ENCODE measurements at places on chromosomes 5 and 9.

- DNase-seq: no peak
Observed at GRCh38 chr5:28967848-28968247, 1929.5 kb upstream of the CDH9 start.

DNA sequence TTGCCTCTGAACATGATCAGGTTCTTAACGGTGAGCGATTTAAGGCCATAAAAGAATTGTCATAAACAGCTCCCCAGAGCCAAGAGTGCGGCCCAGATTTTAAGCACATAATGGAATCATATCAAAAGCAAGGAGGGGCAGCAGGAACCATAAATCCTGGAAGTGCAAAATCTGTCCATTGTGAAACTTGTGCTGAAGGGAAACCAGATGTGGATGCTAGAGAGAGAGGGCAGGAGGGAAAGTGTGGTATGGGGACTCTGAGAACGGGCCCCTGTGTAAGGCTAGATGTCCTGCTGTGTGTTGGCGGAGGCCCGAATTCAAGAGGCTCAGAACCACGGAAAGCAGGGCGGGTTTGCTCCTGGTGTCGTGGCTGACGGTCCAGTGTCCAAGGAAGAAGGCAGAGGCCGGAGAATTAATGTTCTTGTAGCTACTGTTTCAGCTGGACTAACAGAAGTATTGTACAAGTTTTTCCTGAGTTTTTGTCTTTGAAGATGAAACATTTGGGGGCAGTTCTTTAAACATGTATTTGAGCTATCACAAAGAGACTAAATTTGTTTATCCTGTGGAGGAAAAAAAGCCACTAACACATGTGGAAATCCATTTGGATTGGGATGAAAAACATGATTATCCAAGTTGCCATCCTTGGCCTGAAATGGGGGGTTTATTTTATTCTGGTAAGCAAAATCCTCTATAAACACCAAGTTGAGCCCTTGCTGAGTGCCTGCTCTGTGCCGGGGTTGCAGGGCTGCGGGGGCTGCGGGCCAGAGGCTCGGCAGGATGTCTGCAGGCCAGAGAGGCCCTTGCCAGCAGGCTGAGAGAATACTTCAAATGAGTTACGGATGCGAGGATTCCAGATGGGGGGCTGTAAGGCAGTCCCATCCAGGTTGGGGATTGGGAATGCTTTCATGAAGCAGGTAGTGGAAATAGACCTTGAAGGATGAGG, 9.2 kb upstream of the CXCL14 start:
- no peak for DNase-seq

- peak; percentile 27 for DNase-seq
Observed at GRCh38 chr5:89929834-89930233, 479.7 kb downstream of the CETN3 start.

DNA sequence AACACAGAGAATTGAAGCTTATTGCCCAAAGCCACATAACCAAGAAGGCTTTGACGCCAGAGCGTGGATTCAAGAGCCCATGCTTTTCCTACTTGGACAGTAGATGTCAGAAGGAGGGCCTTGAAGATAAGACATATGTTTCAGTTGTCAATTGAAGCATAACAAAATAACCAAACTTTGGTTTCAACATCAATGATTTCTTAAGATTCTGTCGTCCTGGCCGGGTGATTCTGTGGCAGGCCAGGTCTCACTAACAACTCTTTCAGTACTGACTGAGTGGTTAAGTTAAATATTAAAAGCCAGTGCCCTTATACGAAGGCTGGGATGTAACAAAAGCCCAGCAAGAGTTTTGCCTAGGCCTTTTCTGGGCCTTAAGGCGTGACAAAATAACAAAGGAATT, 94.0 kb downstream of the RCL1 start:
- no peak for DNase-seq

DNA sequence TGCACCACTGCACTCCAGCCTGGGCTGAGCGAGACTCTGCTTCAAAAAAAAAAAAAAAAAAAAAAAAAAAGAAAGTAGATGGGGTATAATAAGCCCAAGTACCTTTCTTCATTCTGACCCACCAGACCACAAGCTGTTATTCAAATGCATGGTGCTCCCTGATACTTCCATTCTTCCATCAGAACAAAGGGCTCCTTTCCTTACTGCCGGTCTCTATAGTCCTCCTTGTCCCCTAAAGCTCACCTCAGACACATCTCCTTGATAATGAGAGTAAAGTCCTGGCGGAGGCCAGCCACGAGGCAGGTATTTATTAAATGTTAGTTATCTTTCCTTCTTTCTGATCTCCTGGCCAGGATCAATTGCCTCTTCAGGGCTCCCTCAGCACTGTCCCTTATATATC, 162.5 kb downstream of the RAB3C start:
- no peak for DNase-seq

- no peak for DNase-seq
Observed at GRCh38 chr5:127022846-127023245, 7.5 kb downstream of the MARCHF3 start.

GRCh38 chr5:80998590-80998979, 38.4 kb downstream of the RASGRF2 start:
- DNase-seq: no peak

DNA sequence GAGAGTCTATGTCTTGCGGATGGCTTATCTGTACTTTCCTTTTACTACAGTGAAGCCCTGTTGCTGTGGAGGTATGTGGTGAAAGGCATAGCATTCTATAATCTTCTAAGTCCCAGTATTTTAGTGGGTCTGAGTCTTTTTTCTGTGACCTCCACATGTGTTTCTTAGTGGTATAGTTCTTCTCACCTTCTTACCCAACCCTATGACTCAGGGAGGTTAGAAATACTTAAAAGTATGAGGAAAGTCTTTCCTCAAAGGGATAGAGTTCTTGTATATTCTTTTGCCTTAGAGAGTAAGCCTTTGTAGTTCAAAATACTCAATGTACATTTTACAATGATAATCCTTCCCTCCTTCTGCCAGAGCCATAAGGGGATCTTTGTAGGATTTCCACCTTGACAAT, 621.9 kb upstream of the CTNND2 start:
- no peak for DNase-seq

Data from cardiac fibroblast (primary cell).